HCT116 (cell line): ENCODE measurements at places on chromosomes 3 and 15.
A peak's percentile ranks its signal among the peaks of the same experiment; 100 is the strongest.

- DNase-seq, result peak; percentile 23
Measured at GRCh38 chr15:35305946-35306345, 220.9 kb upstream of the NANOGP8 start.

DNA sequence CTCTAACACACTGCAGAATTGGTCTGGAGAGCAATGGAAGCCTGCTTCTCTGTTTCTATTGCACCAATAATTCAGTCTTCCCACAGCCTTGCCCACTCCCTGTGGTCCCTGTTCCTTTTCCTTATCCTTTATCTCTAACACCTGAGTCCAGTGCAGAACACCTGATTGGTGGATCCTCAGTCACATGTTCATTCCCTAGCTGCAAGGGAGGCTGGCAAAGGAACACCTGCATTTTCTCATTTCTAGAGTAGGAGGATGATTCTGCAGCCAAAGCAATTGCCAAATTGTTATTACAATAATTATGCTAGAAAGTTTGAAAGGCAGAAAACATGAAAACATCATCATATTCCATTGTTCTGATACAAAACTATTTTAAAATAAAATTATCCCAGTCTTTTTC lies 83.8 kb upstream of the SAMMSON start:
- no peak for DNase-seq

GRCh38 chr3:166897811-166898210 lies 482.3 kb downstream of the ZBBX start:
- DNase-seq, result no peak

DNA sequence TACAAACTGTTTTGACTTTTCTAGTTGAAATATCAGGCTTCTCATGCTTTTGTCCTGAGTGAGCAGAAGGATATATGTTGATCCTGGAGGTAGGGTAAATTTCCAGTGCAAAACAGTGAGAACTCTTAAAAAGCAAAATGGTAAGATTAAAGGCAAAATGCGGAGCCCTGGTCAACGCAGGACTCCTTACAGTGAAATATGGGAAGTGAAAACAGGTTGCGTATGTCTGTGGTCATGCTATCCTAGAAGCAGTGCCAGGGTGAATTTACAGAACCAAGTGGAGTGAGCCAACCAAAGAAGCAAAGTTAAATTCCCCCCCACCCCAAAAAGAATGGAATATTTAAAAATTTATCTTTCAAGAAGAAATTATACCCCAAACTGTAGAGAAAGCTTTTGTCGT lies 256.4 kb downstream of the NR2F2 start:
- no peak for DNase-seq

DNA sequence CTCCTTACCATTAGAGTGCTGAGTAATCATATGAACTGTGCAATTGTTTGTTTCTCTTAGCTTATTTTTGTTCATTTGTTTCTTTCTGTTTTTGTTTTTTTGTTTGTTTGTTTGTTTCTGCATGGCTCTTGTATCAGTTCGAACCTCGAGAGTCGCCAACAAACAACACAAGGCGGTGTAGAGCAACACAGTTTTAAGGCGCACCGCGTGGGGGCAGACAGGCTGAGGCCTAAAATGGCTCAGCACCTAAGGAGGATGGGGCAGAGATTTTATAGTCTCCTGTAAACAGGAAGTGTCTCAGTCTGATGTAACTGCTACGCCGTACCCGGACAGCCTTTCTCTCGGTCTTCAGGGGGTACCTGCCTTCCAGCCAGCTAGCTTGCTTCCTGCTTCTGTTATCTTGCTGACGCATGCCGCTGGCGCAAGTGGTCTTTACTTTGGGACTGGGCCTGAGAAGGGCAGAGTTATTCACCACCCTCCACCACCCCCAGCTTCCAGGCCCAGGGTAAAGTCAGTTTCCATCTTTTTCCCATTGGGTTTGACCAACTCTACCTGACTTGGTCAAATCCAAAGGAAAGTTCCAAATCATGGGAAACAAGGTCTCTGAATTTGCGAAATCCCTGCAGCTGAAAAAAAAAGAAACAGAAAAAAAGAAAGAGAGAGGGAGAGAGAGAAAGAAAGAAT lies 25.8 kb upstream of the MFGE8 start:
- no peak for DNase-seq

DNA sequence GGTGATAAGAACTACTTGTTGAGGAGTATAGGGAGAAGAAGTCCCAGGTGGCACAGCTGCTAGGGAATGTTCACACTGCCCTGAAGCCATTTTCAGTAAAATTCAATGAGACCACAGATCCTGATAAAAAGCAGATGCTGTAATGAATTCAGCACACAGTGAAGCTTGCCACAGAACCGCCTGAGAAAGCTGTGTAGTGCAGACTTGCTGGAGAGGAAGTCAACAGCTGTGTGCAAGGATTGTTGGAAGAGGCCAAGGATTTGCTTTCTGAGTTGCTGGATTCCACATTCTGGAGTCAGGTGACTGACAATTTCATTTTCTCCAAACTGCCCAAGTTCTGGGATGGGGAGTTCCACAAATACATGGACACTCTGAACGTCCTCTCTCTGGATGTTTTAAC lies 70.9 kb downstream of the ANP32A start:
- DNase-seq, result no peak

DNA sequence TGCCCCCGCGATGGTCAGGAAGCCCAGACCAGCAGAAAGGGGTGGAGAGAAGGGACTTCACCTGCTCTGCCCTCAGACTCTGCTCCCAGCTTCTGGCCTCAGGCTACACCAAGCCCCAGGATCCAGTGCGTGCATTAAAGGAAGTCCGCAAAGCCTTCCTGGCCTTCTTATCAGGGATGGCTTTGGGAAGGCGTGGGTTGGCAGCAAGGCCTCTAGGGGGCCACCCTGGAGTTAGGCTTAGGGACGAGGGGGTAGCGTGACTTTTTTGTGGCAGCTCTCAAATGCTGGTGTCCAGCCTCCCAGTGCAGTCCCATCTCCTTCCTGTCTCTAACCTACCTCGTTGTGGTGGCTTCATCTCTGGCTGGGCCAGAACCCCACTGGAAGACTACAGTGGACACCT lies 18.9 kb upstream of the RPL29 start:
- peak; percentile 15 for DNase-seq

DNA sequence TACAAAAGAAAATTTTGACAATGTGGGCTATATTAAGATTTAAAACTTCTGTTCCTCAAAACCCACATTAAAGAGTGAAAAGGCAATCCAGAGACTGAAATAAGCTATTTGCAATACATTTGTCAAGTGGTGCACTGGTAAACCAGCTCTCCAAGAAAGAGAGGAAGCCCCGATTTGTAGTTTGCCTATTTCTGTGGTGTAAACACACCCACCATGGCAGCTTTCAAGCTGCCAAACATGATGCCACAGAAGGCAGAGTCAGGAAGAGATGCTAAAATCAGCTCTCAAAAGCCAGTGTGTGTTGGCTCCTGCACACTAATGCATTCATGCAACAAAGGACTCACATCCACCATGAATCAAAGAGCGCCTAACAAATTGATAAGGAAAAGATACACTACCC lies 17.5 kb downstream of the RFTN1 start:
- DNase-seq, result no peak

- no peak for DNase-seq
Measured at GRCh38 chr3:138688871-138689299, 80.3 kb downstream of the FAIM start.

- no peak for DNase-seq
Measured at GRCh38 chr3:162540421-162540820, 1043.8 kb downstream of the OTOL1 start.

- DNase-seq, result no peak
Measured at GRCh38 chr3:127611251-127611650, 13.0 kb downstream of the MCM2 start.

DNA sequence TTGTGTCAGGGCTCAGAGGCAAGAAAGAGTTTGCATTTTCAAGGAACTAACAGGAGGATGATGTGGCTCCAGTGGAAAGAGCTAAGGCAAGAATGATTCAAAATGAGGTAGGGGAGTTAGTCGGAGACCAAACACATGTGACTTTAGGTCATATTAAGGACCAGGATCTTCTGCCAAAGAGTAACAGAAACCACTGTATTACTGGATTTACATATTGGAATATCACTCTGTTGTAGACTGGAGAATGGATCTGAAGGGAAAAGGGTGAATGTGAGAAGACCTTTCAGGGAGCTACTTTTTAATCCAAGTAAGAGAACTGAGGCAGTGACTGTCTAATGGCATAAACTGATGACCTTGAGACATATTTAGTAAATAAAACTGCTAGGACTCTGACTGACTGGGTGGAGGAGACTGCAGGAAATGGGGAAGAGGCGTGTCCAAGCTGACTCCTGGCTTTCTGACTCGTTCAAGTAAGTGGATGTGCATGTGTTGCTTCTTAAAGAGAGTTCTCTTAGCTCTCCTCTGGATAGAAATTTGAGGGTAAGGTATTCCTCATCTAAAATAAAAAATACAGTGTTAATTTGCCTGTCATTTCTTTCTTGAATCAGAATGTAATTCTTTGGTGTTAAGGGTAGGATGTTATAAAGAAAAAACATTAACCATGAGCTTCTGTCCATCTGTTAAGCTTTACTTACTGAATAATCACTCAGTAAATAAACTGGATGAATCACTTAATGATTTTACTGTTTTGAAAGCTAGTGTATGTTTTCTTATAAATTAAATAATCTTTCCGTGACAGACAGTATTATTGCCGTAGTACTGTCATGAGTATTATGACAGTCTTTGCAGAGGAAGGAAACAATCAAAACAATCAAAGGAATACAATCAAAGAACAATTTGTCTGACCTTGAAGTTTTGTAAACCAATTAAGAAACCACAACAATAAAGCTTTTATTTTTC lies 58.3 kb upstream of the CFAP20DC start:
- no peak for DNase-seq

DNA sequence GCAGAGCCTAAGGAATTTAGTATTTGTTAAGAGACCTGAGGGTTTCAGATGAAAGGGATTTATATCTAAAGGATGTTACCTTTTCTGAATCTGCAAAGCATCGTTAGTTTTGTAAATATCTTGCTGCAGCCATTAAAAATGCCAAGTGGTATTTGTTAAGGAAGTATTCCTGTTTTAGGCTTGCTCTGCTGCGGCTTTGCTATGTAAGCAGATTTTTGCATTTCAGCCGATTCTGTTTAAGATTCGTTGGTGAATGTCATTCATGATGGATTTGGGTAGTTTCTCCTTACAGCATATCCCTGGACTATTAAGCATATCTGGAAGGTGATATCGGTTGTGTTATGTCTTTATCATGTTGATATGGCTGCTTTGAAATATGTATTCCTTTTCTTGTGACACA lies 1.0 kb downstream of the USP8 start:
- no peak for DNase-seq

DNA sequence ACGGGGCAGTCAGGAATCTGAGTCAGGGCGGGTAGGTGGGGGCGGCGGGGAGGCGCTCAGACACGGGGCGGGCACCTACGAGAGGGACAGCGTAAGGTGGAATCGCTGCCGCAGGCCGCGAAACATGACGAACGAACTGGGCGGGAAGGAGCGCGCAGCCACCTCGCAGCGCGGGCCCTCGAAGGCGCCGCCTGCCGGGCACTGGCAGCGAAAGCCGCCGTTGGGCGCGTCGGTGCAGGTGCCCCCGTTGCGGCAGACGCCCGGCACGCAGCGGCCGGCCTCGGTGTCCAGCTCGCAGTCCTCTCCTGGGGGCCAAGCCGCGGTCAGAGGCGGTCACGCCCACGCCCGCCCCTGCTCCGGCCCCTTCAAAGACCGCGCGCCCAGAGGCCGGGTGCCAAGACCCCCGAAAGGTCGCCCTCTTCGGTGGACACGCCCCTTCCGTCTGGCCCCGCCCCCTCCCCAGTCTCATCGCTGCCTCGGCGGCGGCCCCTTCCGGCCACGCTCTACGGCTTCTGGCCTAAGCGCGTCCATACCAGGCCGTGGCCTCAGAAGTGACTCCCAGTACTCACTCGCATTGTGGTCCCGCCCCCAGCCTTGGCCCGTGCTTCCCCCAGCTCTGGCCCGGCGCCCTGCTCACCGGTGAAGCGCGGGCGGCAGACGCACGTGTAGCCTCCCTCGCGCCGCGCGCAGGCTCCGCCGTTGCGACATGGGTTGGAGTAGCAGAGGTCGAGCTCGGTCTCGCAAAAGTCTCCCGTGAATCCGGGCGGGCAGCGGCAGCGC lies 6.4 kb downstream of the CELSR3 start:
- DNase-seq, result peak; percentile 21

GRCh38 chr3:177835008-177835407 lies 637.7 kb upstream of the TBL1XR1 start:
- DNase-seq, result peak; percentile 64

DNA sequence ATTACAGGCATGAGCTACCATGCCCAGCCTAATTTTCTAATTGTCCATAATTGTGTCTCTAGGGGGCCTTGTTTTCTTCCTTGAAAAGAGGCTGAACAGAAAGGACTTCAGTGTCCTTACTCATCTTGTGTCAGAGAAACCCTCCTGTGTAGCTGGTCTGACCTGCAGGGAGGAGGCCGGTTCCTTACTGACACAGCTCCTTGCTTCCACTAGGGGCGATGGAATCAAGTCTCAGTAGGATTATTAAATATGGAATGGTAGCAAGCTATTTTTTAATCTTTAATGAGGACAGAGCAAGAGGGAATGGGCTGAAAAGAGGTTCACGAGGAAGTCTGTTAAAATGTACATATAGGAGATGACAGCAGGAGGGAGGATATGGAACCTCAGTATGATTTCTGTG lies 8.6 kb downstream of the LPCAT4 start:
- no peak for DNase-seq

- DNase-seq, result no peak
Measured at GRCh38 chr3:152267831-152268554, 736 bp upstream of the MBNL1 start.

- no peak for DNase-seq
Measured at GRCh38 chr3:9397906-9398699, 688 bp downstream of the SETD5 start.

GRCh38 chr3:176696816-176697215 lies 500.5 kb downstream of the TBL1XR1 start:
- DNase-seq, result no peak

- no peak for DNase-seq
Measured at GRCh38 chr3:48617559-48617958, 4.0 kb downstream of the TMEM89 start.

DNA sequence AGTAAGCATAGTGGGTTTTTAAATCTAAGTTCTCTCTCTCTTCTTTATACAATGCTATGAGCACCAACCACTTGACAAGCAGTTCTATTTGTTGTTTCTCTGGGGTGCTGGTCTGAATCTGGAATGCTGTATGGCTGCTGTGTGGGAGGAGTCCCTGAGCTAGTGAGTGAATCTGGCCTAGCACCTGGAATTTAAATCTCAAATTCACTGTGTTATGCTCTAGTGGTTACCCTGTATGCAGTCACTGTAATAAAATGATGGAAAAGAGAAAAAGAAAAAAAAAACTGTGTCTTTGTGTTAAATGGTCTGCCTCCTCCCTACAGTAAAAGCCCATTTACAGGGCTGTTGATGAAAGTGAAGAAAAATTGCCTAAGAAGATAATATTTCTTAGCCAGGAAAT lies 155.0 kb downstream of the ATP8B4 start:
- no peak for DNase-seq

- no peak for DNase-seq
Measured at GRCh38 chr3:126432361-126433104, 37.8 kb downstream of the CFAP100 start.
